ENCODE measurements at places on chromosomes 1 and 21.

- no peak for DNase-seq
These were observed 35.3 kb downstream of the KIF1B start for GRCh38 chr1:10245674-10246073.

DNA sequence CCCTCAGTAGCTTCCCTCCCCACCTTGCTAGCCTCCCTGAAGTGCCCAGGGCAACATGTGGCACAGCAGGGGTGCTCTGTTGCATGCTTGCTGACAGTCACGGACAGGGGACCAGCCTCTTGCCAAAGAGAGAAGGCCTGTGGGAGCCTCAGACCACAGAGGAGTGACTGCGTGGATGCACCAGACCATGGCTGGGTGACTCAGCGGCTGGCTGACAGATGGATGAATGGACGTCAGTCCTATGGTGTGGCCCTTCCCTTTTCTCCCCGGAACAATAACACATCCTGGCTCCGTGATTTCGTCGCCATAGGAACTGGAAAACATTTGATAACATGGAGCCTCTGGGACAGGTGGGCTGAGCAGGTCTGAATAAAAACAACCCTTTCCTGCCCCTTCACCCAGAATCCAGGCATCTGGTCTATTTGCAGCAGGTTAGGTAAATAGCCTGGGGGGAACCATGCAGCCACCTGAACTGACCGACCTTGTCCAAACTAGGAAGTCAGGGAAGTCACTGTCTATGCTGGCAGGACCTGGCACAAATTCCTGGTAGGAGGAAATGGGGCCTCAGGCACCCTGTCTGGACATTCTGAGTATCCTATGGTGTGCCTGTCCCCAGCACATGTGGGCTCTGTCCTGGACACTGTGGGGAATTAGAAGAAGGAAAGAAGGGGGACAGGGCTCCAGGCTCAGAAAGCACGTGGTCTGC, 53.3 kb downstream of the NENF start:
- DNase-seq = peak; percentile 96

DNA sequence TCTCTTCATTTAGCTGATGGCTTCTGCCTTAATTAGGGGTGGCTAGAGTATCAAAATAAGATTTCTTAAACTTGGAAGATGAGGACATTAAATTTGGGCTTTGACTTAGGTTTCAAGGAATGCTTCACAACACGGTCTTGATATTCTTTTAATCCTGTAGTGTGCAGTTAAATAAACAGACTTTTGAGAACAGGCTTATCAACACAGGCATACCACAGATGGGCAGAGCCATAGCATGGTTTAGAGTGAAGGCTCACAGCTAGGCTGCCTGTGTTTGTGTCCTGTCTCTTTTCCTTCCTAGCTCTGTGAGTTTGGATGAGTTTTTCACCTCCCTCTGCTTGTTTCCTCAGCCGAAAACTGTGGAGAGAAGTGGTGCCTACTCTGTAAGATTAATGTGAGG, 102.3 kb upstream of the IPO9 start:
- no peak for DNase-seq

DNA sequence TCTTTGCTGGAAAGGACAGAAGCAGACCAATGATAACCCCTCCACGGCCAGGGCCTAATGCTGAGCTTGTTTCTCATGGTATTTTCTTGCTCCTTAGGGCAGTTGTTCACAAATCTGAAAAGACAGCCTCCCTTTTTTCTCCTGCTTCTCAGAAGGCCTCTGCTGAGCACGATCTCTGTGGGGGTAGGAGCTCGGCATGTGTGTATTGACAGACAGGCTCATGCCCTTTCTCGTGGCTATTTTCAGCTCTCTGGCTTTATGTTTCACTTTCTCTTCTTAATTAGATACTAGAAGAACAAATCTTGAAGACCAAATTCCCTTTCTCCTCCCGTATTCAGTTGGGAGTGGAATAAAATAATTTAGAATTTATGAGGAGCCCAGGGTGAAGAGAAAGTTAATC, 768 bp upstream of the RIIAD1 start:
- no peak for DNase-seq

DNA sequence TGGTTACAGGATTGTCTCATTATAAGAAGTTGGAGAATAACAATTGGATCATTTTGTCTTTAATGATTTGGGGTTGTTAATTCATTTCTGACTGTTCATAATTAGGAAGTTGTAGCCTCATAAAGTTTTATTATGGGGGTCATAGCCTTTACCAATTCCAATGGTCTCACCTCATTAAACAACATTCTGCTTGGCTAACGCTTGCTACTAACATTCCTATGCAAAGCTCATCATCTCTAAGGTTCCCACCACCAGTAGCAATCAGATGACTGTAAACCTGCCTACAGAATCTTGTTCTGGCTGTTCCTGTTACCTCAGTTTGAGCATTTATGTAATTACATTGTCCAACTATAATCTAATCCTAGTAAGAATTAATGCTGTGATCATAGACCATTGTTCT, 60.2 kb downstream of the ODF2L start:
- no peak for DNase-seq

- no peak for DNase-seq
These were observed 94.6 kb upstream of the TENT5C start for GRCh38 chr1:117511273-117511672.

DNA sequence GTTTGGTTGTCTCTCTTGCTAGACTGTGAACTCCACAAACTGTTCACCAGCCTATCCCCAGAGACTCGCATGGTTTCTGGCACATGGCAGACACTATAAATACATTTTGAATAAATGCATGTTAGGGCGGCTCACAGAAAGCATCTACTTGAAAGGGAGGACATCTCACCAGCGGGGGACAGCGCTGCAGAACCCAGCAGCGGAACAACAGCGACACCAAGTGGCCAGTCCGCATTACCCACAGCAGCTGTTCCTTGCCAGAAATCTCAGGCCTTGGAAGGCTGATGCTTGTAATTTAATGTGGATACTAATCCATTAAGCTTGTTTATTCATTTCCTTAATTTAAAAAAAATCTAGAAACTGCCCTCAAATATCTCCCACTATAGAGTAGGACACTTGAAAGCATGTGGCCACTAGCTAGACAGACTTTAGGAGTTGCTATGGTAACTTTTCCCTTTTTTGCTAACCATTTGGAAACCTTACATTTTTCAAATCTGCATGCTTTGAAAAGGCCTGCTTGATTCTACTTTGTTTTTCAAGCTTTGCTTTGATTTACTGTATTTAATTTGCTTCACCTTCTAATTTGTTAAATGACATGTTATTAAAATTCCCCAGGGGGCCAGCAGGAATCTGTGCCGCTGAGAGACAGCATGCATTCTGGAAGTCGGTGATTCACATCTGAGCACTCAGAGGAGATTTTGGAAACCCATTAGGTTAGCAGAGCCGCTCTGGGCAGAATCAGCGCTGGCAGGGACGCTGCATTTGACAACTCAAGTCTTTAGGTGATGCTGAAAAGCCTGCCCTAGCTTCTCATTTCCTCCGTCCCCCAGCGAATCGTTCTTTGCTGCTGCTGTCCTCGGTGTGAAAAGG, 63.5 kb upstream of the SSX2IP start:
- DNase-seq = peak; percentile 73

DNA sequence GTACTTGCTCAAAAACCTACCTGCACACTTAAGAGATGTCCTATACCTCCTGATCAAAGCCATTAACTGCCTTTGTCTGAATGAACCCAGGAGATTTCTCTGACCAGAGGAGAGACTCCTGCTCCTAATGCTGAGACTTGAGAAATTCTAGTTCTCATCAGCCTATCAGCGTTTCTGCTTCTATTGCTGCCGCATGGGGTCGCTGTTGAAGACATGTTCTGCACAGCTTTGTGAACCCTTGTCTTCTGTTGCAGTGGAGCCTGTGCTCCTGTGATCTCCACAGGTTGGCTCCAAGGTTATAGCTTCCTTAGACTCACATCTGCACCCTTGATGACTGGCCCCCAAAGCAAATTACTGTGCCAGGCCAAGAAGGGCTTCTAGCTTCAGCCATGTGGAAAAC, 40.2 kb downstream of the EDN2 start:
- DNase-seq = no peak
